Stimulated activated CD8-positive, alpha-beta memory T cell treated with anti-CD3 and anti-CD28 coated beads, Interleukin-7, amount 100 ng/mL, for 1 hour (primary cell): ENCODE measurements at places on chromosomes 4 and X.

GRCh38 chr4:57132743-57133137, 22.6 kb upstream of the IGFBP7 start:
- no peak for DNase-seq

GRCh38 chr4:160514126-160514525, 1411.2 kb downstream of the RAPGEF2 start:
- DNase-seq, result no peak

DNA sequence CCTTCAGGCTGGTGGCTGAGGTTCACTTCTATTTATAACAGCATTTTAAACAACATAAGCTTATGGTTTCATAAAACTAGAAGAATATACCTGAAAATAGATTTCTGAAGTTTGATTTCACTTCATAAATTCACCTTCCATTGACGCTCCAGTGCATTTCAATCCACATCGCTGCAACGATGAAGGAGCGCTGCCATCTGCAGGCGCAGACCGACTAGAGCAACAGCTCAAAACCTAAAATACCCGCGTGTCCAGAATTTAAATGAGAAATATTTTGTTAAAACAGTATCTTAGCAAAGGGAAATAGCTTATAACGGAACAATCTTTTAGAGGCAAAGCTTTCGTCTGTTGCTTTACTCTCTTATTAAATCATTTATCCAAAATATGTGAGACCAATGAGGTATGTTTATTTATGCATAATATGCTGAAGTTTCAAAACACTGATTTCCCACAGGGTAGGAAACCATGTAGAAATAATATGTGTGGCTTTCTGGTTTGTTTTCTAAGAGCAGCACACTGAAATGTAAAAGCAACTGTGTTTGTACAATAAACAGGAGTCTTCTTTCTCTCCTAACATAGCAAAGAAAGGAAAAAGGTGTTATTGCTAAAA, 816.4 kb upstream of the FRG1 start:
- no peak for DNase-seq

GRCh38 chrX:45761920-45762319, 561.2 kb upstream of the DIPK2B start:
- DNase-seq, result no peak

- no peak for DNase-seq
Observed at GRCh38 chr4:2065106-2065930, 6.2 kb downstream of the NAT8L start.

- no peak for DNase-seq
Observed at GRCh38 chrX:107729558-107730297, 45.9 kb downstream of the TSC22D3 start.

- DNase-seq, result no peak
Observed at GRCh38 chr4:73055241-73055897, 14.1 kb downstream of the COX18 start.

DNA sequence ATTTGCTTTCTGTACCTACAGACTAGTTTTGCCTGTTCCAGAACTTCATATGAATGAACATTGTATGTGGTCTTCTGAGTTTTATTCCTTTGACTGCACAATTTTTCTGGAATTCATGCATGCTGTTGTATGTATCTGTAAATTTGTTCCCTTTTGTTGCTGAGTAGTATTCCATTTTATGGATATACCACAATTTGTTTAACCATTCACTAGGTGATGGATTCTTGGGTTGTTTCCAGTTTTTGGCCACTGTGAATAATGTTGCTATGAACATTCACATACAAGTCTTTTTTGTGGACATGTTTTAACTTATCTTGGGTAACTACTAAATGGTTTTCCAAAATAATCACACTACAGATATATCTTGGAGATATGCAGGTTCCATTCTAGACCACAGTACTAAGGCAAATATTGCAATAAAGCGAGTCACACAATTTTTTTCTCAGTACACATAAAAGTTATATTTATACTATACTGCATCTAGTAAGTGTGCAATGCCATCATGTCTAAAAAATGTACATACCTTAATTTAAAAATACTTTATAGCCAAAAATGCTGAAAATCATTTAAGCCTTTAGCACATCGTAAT, 58.7 kb downstream of the TSPAN5 start:
- no peak for DNase-seq

DNA sequence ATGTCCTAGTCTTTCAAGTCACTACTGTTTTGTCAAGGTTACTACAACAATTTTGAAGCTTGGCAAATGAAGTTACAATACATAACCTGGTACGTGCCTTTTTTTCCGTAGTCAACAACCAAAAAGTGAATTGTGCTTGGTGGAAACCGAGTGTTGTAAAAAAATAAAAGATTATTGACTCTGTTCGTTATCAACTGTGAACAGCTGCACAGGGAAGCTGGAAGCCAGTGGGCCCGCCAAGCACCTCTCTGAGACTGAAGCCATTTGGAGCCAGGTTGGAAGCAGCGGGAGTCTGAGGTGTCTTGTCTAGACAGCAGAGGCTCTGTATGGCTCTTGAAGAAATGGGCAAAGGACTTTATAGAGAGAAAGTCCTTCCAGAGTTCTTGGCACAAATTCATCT, 119.0 kb downstream of the GALNTL6 start:
- DNase-seq, result no peak
